NCI-H2171 treated with DMSO at 0.1 percent for 48 hours (cell line): ENCODE measurements at places on chromosomes 11 and 22.

GRCh38 chr22:28769394-28770085 is 3.0 kb upstream of the CCDC117 start:
- no peak for DNase-seq

GRCh38 chr11:12642040-12642439 is 32.2 kb upstream of the TEAD1 start:
- no peak for DNase-seq

DNA sequence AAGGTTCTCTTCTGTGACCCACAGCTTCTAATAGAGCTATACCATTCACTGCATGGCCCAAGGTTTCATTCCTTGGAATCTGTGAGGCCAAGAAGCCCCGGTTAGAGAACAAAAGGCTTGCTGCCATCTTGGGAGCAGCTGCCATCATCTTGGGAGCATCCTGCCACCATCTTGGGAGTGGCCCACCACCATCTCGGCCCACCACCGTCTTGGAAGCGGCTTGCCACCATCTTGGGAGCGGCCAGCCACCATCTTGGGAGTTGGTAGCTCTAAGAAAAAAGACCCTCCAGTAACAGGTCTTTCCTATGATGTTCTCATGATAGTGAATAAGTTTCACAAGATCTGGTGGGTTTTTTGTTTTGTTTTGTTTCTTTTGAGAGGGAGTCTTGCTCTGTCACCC is 703.9 kb upstream of the ANO3 start:
- no peak for DNase-seq

DNA sequence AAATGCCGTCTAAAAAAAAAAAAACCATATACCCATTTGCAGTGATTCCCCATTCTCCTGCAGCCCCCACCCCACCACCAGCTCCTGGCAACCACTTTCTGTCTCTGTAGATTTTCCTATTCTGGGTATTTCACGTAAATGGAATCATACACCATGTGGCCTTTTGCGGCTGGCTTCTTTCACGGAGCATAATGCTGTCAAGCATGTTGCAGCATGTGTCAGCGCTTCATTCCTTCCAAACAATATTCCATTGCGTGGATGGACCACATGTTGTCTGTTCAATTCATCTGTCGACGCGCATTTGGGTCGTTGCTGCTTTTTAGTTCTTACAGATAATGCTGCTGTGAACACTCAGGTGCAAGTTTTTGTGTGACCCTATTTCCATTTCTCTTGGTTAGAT is 14.8 kb upstream of the EMID1 start:
- DNase-seq, result peak; percentile 78

DNA sequence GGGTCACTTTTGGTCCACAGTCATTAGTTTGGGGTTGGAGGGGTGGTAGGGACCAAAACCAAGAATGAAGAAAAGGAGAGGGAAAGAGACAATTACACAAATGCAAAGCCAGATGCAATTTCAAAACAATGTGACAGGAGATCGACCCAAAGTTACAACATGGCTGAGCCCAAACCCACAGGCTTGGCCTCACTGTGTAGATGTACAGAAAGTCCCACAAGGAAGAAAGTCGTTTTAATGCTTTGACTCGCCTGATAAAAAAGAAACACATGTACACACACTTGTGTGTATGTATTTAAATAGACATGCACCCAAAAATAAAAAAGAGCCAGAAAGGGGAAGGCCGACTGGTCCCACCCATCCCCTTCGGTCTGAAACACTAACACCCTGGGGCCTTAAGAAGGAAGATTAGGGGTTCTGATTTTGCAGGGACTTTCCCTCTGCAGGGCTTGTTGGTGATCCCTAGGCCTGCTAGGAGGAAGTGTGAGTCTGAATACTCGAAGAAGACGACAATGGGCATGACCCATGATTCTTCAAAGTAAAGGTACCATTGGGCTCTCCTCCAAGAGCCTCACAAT is 104.1 kb downstream of the ETS1 start:
- DNase-seq, result no peak
